ENCODE measurements at places on chromosomes 4 and X.

DNA sequence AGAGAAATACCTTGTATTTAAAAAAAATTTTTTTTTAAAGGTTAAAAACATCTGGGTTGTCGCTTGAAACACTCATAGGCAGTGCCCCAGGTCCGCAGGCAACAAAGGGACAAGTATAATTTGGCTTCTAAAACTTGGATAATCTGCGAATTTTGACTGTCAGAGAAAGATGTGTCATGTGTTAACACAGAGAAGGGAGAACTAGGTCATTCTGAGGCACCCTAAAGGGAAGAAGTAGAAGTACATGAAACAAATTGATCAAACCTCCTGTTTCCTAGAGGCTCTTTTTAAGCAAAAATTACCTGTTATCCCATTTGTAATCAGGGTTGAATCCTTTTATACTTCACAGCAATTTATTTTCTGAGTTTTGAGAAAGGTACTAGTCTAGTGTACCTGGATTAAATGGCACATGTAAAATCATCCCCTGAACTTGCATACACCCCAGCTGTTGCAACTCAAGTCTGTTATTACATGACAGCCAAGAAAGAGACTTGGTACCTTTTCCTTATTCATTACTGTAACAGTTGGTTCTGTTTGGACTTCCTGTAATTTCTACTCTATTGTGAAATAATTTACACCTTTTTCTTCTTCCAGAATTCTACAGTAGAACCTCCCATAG, 1.7 kb downstream of the SRD5A3 start:
- DNase-seq: no peak

DNA sequence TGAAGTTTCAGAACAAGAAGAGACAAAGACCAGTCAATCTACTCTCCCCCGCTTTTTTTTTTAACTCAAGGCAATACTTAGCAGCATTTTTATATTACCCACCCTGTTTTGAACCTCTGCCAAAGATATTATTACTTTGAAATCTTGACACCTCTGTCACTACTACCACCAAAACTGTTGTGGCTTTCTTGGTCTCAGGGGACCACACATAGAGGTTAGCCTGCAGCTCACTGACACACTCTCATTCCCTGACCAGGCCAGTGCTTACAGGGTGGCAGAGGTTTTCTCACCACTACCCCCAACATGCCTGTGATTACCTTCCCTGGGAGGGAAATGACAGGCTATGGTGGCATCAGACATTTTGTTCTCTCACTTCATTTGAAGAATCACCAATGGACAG, 137.4 kb upstream of the STIM2 start:
- no peak for DNase-seq

DNA sequence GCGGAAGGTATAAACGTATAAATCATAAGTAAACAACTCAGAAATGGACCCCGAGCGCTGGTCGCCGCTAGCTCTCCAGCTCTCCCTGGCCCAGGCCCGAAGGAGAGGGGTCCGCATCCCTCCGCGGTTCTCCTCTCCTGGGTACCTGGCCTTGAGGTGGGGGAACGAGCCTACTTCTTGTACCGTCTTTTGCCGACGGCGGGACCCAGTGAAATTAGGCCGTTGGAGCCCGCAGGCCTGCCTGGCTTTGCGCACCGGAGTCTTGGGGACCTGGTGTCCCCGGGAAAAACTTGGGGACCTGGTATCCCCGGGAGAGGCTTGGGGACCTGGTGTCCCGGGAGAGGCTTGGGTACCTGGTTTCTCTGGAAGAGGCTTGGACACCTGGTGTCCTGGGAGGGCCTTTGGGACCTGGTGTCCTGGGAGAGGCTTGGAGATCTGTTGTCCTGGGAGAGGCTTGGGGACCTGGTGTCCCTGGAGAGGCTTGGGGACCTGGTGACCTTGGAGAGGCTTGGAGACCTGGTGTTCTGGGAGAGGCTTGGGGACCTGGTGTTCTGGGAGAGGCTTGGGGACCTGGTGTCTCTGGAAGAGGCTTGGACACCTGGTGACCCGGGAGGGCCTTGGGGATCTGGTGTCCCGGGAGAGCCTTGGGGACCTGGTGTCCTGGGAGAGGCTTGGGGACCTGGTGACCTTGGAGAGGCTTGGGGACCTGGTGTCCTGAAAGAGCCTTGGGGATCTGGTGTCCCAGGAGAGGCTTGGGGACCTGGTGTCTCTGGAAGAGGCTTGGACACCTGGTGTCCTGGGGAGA, 12.0 kb downstream of the SHOX start:
- DNase-seq: no peak

- DNase-seq: no peak
Observed at GRCh38 chrX:100829730-100830129, 9.5 kb downstream of the CSTF2 start.

DNA sequence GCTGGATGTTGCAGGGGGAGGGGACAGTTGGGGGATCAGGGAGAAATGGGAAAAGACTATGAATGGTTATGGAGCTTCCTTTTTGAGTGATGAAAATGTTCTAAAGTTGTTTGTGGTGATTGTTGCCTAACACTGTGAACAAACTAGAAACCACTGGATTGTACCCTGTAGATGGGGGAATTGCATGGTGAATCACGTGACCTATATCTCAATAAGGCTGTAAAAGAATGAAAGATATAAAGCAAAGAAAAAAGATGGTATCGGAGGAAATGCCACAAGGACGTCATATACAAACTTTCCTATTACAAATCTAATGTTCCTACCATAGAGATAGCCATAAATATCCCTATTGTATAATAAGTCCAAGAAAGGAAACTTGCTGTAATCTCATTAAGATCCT, 20.6 kb upstream of the CT55 start:
- no peak for DNase-seq

DNA sequence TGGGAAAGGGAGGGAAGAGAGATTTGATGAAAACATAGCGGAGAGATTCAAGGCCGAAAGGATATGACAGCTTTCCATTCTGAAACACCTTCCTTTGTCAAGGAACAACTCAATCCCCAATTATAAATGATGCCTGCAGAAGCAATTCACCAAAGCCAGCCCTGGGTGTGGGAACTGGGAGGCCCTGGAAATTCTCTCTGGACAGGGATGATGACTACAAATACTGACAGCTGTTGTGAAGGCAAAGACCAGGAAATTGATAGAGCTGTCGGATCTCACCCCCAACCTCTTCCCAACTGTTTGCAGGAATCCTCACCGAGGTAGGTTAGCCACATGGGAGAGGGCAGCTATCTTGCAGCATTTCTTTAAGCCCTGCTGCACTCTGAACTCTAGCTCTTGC, 54.3 kb downstream of the CCDC149 start:
- DNase-seq: no peak

- no peak for DNase-seq
Observed at GRCh38 chr4:41323706-41324105, 67.0 kb downstream of the UCHL1 start.

GRCh38 chr4:76212851-76213414, 691 bp downstream of the SCARB2 start:
- peak; percentile 22 for DNase-seq

- no peak for DNase-seq
Observed at GRCh38 chr4:106502106-106502699, 133.6 kb upstream of the GIMD1 start.

DNA sequence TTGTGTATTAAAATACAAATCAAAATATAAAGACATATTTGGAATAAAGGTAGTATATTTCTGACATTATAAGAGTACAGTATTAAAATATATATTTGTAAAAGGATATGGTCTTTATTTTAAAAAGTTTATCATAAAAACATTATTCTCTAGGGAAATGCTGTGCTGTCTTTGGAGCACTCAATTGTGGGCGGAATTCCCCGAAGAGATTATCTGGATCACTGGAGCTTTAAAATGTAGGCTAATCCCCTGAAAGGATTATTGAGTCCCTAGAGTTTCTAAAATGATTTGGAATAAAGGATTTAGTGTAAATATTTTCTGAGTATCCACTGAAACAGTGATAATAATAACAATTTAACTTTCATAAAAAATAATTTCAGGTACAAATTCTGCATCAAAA, 1239.4 kb downstream of the TECRL start:
- no peak for DNase-seq

DNA sequence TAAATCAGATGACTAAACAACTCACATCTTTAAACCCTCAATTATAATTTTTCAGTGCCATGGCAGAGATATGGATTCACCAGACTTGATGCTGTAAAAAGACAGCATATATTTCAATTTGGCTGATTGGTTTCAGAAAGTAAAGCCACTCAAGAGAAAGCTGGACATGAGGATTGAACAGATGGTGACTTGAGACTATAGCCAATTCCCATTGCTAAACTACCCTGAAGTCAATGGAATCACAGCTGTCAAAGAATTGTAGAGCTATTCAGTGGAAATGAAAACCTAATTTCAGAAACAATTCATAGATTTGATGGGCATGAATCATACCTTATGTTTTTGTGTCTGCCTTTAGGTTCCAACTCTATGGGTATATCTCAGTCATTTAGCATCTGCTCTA, 510.6 kb upstream of the BOD1L1 start:
- no peak for DNase-seq

DNA sequence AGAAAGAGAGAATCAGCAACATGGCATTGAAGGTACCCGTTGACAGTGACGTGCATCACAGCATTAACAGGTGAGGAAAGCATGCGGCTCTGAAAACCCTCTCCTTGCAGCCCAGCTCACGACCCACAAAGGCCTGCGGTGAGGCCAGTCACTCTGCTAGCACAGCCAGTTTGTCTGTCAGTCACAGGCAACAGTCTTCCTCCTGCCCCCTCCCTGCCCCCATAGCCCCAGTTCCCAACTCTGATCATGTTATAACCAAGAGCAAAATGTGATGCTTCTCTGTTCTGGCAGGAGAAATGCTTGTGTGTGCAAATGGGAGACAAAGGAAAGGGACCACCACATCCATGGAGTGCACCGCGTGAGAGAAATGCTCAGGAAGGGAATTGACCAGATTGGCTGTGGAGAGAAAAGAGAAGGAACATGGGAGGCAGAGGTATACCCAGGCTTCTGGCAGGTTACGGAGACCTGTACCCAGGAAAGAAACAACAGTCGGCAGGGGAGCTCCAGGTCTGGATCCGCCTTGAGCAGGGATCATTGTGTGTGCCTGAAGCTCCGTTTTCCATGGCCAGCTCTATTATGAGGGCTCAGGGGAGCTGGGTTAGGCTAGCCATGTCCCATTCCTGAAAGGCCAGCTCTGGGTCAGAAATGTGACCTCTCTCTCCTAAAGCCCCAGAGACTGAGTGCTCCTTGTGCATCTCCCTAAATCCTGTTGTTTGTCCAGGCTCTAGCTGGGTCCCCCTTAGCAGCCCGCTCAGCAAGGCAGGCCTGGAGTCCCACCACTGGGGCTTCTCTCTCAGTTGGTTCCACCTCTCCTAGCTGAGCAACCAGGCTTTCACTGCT, 139.7 kb upstream of the MAMLD1 start:
- DNase-seq: no peak

GRCh38 chrX:134737721-134738369, 79.6 kb upstream of the PLAC1 start:
- DNase-seq: no peak

- no peak for DNase-seq
Observed at GRCh38 chr4:121189326-121190215, 25.4 kb upstream of the TNIP3 start.

- DNase-seq: no peak
Observed at GRCh38 chr4:52685316-52685715, 26.2 kb upstream of the USP46 start.

- no peak for DNase-seq
Observed at GRCh38 chr4:102430461-102430910, 70.7 kb upstream of the NFKB1 start.

GRCh38 chrX:2595258-2595657, 94.5 kb upstream of the DHRSX start:
- DNase-seq: no peak

DNA sequence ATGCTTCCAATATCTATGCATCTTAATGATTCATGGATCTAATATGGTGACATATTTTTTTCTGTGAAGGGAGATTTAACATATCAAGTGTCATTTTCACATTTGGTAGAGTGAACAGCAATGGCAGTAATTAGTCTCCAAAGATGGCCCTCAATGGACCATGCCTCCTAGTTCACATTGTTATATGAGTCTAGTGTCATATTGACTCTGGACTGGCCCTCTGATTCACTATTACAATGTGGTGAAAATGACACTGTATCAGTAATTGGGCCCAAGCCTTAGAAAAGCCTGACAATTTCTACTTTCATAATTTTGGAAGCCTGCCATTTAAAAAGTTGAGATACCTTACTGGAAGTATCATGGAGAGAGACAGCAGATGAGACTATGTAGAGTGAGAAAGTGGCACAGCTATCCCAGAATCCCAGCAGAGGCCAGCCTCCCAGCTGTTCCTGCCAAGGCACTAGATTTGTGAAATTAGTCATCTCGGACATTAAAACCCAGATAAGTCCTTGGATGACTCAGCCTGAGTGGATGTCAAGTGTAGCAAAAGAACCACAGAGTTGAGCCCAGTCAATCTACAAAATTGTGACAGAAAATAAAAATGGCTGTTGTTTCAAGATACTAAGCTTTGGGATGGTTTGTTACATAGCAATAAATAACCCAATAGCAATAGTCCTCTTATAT, 68.4 kb downstream of the ARHGEF38 start:
- DNase-seq: no peak

DNA sequence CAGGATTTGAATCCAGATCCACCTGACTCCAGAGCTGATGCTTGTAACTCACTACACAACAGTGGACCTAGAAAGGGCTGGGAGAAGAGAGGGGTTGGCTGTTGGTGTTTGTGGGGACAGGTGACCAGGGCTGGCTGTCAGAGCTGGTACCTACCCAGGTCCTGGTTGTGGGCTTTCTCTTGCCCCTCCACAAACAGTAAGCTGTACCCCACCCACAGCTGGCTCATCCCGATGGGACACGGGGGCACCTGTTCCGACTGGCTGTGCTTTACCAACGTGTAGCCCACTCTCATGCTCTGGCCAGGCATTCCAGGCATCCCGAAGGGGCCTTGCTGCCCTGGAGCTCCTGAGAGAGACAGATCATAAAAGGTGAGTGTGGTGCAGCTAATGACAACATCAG, 68.7 kb downstream of the ATG4A start:
- DNase-seq: no peak

DNA sequence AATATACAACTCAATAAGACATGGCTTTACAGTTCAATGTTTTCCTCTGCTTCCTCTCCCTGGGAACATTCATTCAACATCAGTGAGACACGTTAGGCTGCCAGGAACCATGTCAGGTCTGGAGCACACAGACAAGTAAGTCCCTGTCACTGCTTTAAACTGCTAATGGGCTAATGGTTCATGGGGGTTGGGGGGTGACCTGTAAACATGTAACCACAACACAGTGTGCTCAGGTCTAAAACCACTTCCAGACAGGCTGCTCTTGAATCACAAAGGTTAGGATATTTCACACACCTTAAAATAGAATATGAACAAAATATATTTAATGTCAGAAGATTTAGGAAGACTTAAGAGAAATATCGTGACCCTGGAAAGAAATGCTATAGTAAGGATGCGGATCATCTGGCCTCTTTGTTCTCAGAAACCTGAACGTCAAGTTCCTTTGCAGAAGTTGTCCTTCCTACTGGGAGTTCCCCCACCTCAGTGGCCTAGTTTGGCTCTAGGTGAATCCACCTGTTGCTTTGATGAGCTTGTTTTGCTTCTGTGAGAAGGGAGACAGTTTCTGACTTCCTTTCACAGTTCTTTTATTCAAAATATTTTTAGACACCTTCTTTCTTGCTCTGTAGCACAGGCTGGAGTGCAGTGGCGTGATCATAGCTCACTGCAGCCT, 359.9 kb downstream of the UNC5C start:
- no peak for DNase-seq

GRCh38 chrX:63250253-63250868, 100.8 kb downstream of the SPIN4 start:
- DNase-seq: no peak

- no peak for DNase-seq
Observed at GRCh38 chrX:114580336-114580735, 3.5 kb upstream of the HTR2C start.

All from amygdala (tissue), 56 donors.